Renal pelvis (tissue), 12 donors: ENCODE measurements at places on chromosomes 6 and 20.
A peak's percentile ranks its signal among the peaks of the same experiment; 100 is the strongest.

GRCh38 chr20:4160761-4161305 is 145.5 kb upstream of the RNF24 start:
- DNase-seq: peak; percentile 82

- DNase-seq: no peak
Measured at GRCh38 chr20:44900231-44900854, 9.5 kb upstream of the PABPC1L start.

- no peak for DNase-seq
Measured at GRCh38 chr6:33872761-33873160, 69.0 kb upstream of the MLN start.

- peak; percentile 83 for DNase-seq
Measured at GRCh38 chr6:28838289-28838633, 85.5 kb downstream of the TRIM27 start.

- no peak for DNase-seq
Measured at GRCh38 chr6:80263585-80263984, 157.1 kb downstream of the BCKDHB start.

- DNase-seq: no peak
Measured at GRCh38 chr6:86712039-86712438, 225.3 kb upstream of the HTR1E start.

DNA sequence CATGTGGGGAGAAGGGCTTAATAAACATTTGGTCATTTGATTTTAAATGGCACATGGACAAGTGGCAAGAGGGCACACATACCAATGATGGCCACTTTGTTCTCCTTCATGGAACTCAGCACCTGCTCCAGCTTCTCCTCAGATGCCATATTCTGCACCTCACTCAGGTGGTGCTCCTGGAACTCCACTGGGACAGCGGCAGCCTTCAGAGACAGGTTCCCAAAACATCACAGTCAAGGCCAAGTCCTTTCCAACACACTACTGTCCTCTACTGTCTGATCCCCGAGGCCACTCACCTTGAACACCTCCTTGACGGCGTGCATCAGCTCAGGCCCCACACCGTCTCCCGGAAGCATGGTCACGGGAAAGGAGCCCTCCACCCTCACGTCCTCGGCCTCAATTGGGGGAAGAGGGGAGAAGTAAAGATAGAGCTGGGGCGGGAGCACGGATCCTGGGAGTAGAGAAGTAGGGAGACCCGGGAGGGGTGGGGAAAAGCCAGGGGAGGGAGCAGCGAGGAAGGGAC is 591 bp downstream of the IDH3B start:
- no peak for DNase-seq

DNA sequence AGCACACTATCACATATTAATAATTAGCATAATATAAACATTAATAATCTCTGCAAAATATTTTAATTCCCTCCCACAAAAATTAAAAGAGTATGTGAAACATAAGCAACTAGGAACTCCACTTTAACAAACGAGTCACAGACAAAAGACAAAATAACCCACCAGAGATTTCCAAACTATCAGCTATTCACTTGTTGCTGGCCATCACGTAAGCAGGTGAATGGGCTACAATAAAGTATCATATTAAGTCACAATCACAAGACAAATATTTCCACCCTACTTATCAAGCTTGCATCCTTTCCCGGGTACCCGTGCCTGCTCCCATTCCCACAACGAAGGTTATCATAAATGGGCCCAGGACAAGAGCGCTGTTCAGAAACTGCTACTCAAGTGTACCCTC is 2.5 kb downstream of the HDAC2 start:
- DNase-seq: no peak

DNA sequence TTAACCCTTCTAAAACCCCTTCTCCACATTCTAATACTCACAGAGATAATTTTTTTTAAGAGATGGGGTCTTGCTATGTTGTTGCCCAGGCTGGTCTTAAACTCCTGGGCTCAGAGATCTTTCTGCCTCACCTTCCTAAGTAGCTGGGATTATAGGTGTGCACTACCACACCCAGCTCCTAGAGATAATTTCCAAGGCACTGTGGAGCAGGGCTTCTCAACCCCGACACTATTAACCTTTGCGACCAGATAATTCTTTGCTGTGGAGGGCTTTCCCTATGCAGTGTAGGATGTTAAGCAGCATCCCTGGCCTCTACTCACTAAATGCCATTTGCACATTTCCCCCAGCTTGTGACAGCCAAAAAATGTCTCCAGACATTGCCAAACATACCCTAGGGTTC is 8.8 kb upstream of the RREB1 start:
- DNase-seq: no peak

DNA sequence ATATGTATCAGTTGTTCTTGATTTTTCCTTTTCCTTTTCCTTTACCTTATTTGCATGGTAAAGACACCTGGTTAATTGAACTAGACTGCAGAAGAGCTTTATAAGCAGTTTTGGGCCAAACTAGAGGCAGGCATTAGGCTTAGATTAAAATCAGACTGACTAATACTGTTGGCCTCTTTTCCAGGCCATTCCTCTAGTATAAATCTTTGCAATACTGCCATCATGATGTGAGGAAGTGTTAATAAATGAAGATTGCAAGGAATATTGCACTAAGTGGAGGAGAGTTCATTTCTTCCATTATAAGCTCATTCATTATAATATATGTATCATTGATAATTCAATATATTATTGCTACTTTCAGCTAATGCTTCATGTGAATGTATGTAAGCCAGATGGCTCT is 163.8 kb downstream of the MMUT start:
- DNase-seq: no peak

DNA sequence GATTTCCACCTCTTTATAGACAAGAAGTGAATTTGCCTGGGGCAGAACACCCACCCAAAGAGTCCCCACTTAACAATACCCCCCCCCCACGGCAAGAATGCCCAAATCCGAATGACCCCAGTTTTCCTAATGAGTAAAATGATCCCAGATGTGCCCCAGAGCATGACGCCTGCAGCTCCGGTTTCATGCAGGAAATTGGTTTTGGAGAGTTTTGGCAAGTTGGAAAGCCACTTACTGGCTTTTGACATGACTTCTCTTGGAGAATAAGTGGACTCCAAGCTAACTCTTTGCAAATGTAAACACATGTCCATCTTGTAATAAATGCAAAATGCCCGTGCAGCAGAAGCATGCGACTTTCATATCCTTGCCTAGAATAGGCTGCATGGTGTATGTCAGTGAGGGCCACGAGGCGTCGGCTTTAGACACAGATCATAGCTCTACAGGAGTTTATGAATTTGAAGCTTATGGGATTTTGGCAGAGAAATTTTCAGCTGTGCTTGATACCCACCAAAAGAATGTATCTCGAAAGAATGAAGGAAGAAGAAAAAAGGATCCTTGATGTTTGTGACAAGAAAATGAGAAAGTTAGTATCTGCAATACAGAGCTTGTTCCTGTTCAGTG is 24.2 kb downstream of the EDN3 start:
- DNase-seq: no peak

DNA sequence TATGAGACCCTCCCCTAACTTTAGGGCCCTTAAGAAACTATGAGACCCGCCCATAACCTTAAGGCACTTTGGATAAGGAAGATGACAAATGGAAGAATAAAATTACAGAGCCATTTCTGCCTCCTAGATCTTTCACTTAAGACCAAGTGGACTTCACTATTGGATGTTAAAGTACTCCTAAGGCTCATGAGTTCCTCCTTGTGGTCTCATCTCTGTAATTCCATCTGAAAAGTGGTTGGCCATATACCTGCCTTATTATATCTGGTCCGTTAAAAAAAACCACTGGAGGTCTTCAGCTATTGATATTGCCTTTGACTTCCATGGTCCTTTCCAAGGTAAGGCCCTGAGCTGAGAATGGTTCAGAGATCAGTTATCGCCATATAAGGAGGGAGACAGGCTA is 310.3 kb downstream of the EYA4 start:
- DNase-seq: no peak

- DNase-seq: no peak
Measured at GRCh38 chr6:155377061-155377460, 62.8 kb upstream of the TFB1M start.

- DNase-seq: no peak
Measured at GRCh38 chr20:36855241-36855657, 20.7 kb upstream of the TLDC2 start.

DNA sequence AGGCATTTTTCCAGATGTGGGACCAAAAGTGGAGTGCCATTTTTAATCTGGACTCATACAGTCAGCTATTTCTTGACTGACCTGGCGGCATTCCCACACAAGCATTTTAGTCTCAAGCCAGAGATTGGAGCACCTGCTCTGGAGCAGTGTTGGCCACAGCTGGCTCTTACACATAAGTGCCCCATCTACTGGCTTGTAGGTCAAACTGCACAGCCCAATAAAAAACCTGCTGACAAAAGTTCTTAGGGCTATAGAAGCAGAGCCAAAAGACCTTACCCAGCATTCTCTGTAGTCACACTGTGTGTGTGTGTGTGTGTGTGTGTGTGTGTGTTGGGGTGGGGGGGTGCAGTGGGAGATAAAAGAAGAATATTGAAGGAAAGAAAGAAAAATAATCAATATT is 38.6 kb upstream of the SENP6 start:
- DNase-seq: no peak

DNA sequence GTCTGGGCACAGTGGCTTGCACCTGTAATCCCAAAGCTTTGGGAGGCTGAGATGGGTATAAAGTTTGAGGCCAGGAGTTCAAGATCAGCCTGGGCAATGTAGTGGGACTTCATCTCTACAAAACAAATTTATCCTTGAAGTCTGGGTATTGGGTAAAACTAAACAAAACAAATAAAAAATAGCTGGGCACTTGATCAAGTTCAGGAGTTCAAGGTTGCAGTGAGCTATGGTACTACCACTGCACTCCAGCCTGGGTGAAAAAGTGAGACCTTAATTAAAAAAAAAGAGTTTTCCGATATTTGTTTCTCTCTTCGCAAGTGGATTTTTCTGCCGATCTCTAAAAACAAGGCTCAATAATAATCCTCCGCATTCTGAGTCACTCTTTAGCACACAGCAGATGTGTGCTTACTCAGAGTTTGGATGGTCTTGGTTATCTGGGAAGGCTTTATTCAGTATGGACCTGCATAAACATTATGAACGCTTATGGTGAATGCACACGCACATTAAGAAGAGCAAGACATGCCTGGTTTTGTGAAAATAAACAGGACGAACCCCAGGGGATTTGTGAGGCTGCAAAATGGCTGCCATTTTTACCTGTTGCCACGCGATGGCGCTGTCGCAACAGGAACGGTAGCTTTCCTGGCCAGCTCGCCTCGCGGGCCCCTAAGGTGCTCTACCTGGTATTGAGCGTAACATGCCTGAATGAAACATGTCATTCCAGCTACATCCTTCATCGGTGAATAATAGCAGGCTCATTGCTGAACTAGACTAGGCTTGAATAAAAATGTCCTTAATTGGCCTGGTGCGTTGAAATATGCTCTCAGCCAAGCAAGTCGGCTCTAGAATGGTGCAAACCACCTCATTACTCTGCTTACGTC is 6.0 kb downstream of the OPN5 start:
- DNase-seq: peak; percentile 31

DNA sequence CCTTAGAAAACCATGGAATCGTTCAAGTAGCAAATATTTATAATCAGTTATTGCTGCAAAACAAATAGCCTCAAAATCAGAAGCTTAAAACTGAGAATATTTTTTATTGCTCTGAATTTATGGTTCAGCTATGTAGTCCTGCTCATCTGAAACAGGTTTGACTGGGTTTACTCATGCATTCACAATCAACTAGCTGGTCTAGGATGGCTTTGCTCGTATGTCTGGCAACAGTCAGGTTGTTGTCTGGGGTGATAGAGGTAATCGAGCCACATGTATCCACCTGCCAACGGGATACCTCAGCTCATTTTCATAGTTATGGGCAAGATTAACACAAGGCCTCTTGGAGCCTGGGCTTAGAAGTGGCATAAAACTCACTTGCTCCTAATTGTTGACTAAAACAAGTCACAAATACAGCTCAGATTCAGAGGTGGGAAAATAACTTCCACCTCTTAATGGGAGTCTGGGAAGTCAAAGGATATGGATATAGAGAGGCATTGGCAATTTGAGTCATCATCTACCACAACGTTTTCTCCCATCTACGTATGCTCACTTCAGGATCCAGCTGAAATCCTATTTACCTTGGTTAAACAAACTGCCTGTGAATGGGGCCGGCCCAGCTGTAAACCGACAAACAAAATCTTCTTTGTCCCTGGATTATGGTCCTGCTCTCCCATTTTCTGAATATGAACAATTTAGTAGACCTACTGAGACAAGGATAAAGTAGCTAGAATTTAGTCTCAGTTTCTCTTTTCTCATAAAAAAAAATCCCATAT is 54.5 kb upstream of the TENT5A start:
- no peak for DNase-seq

GRCh38 chr6:516213-516612 is 124.7 kb downstream of the IRF4 start:
- DNase-seq: no peak

- no peak for DNase-seq
Measured at GRCh38 chr6:149897855-149898744, at the start of gene RAET1E. Gene RAET1E (minus strand): TSS chr6:149898113. CDS start chr6:149890901, 7,212 bp downstream.

GRCh38 chr20:62320581-62321354 is 18.0 kb downstream of the ADRM1 start:
- DNase-seq: no peak

GRCh38 chr20:60559462-60559861 is 601.2 kb downstream of the CDH26 start:
- peak; percentile 21 for DNase-seq

GRCh38 chr6:1381481-1382330 is 7.7 kb upstream of the FOXF2 start:
- no peak for DNase-seq

GRCh38 chr20:8328189-8328588 is 196.1 kb downstream of the PLCB1 start:
- no peak for DNase-seq

DNA sequence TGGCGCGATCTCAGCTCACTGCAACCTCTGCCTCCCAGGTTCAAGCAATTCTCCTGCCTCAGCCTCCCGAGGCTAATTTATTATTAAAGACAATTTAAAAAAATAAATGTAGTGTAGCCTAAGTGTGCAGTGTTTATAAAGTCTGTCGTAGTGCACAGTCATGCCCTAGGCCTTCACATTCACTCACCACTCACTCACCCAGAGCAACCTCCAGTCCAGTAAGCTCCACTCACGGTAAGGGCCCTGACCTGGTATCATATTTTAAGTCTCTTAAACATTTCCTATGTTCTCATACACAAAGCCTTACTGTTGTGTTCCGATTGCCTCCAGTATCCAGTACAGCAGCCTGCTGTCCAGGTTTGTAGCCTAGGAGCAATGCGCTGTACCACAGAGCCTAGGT is 168.2 kb upstream of the FOXQ1 start:
- no peak for DNase-seq

- DNase-seq: no peak
Measured at GRCh38 chr6:2636672-2637071, 114.0 kb downstream of the MYLK4 start.

GRCh38 chr6:136764517-136764993 is 27.7 kb downstream of the MAP3K5 start:
- DNase-seq: no peak

GRCh38 chr6:89610149-89610642 is 28.4 kb downstream of the LYRM2 start:
- no peak for DNase-seq

GRCh38 chr20:1741309-1742048 is 83.9 kb upstream of the SIRPG start:
- no peak for DNase-seq
